ENCODE measurements at places on chromosomes 1 and 21.

DNA sequence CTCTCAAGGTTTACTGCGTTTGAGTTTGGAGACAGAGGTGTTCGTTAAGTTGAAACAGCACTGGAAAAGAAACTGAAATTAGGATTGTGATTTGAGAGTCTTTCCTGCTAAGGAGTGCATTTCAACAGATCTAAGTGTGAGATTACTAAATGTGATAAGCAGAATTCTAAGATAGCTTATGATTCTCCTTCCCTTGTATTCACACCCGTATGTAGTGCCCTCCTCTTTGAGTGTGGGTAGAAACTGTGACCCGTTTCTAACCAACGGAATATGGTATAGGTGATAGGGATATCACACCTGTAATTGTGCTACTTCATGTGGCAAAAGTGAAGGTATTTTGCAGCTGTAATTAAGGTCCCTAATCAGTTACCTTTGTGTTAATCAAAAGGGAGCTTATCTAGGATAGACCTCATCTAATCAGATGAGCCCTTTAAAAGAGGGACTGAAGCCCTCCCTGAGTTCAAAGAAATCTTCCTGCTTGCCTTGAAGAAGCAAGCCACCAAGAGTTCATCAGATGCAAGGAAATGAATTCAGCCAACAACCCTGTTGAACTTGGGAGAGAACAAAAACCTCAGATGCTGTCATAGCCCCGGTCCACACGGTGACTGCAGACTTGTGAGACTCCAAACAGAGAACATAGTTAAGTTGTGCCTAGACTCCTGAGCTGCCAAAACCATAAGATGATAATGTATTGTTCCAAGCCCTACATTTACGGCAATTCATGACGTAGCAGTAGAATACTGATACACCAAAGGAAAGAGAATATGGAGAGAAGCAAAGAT is 12.6 kb upstream of the IL12RB2 start:
- peaks cover 4% of the 10 kb centered on the region for H3K27me3 ChIP-seq
- H3K36me3 ChIP-seq = no peaks in the 10 kb centered on the region
- no peak overlapping the region for H3K27ac ChIP-seq
- no peaks in the 10 kb centered on the region for H3K4me1 ChIP-seq
- DNase-seq = no peak

- H3K4me3 ChIP-seq = peak overlapping the region; percentile 97
- peak; percentile 87 for DNase-seq
- H3K36me3 ChIP-seq = peaks cover 3% of the 10 kb centered on the region
- H3K4me1 ChIP-seq = peaks cover 13% of the 10 kb centered on the region
These were observed 19.5 kb upstream of the ADAR start for GRCh38 chr1:154627257-154628120.

DNA sequence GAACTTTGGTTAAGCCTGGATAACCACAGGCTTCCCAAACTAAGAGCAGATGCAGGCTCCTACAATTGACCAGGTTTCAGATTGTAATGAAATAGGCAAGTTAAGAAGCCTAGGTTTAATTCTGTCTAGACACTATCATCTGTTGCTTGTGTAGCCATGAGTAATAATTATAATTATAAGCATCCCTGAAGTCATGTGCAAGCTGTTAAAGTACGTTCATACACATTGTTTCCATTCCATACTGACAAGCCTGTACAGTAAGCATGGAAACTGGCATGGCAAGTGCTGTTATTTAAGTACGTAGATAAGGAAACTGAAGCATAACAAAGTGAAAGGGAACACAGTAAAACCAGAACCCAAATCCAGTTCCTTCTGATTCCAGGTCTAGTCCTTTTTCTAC is 557.2 kb upstream of the BEND5 start:
- DNase-seq = no peak
- H3K36me3 ChIP-seq = no peaks in the 10 kb centered on the region
- no peaks in the 10 kb centered on the region for H3K4me1 ChIP-seq
- no peak overlapping the region for H3K4me3 ChIP-seq
- no peaks in the 10 kb centered on the region for H3K27me3 ChIP-seq

- peaks cover 30% of the 10 kb centered on the region for H3K27me3 ChIP-seq
- no peak overlapping the region for H3K4me3 ChIP-seq
- no peaks in the 10 kb centered on the region for H3K36me3 ChIP-seq
- DNase-seq = no peak
- peaks cover 8% of the 10 kb centered on the region for H3K4me1 ChIP-seq
These were observed 20.5 kb downstream of the SYT2 start for GRCh38 chr1:202689493-202690342.

All from type B pancreatic cell (in vitro differentiated cells).